Endodermal cell (in vitro differentiated cells): ENCODE measurements at places on chromosomes 3 and 15. TPM values are rescaled to one million over a fixed set of nuclear protein-coding genes. Genes with fewer than 3 reads are reported as not detected.

HIGD2B gene
- not detected in 2 replicates for total RNA-seq

RASGRP1 gene
- 7.0 to 10.7 TPM (median 8.8 TPM) in 3 replicates for total RNA-seq

MOBP gene
- 0.92 to 2.6 TPM (median 2.1 TPM) in 3 replicates for total RNA-seq

- no peak for DNase-seq
- no peaks in the 10 kb centered on the region for H3K4me1 ChIP-seq
- no peaks in the 10 kb centered on the region for H3K36me3 ChIP-seq
- no peak overlapping the region for H3K4me3 ChIP-seq
Measured at GRCh38 chr15:31338318-31338878, 11.8 kb downstream of the KLF13 start.

DNA sequence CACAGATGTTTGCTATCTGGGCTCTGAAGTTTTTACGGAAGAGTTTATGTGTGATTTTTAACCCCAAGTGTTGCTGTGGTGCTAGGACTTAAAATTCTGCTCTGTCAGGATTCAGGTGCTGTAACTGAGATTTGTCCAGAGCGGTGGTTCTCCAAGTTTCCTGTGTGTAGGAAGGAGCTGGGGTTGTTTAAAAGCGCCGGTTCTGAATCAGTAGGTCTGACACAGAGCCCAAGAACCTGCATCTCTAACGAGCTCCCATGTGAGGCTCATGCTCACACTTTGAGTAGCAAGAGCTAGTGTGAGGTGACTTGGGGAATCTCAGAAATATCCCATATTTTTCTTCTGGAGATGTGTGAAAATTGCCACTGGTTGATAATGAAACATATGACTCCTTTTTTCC is 325.5 kb downstream of the SATB1 start:
- H3K4me3 ChIP-seq, result no peak overlapping the region
- H3K27me3 ChIP-seq, result no peaks in the 10 kb centered on the region
- no peak for DNase-seq

DNA sequence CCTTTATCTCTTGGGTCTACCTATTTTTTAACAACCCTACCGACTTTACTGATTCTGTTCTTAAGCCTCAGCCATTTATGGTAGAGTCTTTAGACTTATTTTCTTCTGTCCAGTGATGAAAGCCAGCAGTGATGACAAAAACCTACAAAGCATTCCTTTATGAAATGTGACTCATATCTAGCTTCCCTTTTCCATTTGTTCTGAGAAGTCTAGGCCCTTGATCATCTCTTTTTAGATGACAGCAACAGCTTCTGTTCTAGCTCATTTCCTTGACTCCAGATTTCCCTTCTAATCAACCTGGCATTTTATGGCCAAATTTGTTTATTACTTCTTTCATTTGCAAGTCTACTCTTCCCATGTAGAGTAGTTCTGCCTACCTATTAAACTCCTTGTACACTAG is 36.1 kb downstream of the CFAP44 start:
- H3K4me3 ChIP-seq, result no peak overlapping the region
- DNase-seq, result no peak
- H3K27ac ChIP-seq, result no peak overlapping the region
- H3K36me3 ChIP-seq, result no peaks in the 10 kb centered on the region
- H3K27me3 ChIP-seq, result no peaks in the 10 kb centered on the region

GRCh38 chr15:95044745-95045417 is 813.5 kb downstream of the MCTP2 start:
- peak; percentile 35 for DNase-seq
- no peaks in the 10 kb centered on the region for H3K36me3 ChIP-seq
- H3K4me3 ChIP-seq, result no peak overlapping the region

GRCh38 chr3:58256061-58256460 is 18.5 kb downstream of the ABHD6 start:
- H3K4me3 ChIP-seq, result no peak overlapping the region
- H3K27ac ChIP-seq, result no peak overlapping the region
- H3K4me1 ChIP-seq, result no peaks in the 10 kb centered on the region
- DNase-seq, result no peak
- no peaks in the 10 kb centered on the region for H3K27me3 ChIP-seq
- no peaks in the 10 kb centered on the region for H3K36me3 ChIP-seq
